NCI-H2107 (cell line): ENCODE measurements at places on chromosomes 2 and 18.

GRCh38 chr18:10417191-10417590, 37.2 kb upstream of the APCDD1 start:
- no peak for DNase-seq

DNA sequence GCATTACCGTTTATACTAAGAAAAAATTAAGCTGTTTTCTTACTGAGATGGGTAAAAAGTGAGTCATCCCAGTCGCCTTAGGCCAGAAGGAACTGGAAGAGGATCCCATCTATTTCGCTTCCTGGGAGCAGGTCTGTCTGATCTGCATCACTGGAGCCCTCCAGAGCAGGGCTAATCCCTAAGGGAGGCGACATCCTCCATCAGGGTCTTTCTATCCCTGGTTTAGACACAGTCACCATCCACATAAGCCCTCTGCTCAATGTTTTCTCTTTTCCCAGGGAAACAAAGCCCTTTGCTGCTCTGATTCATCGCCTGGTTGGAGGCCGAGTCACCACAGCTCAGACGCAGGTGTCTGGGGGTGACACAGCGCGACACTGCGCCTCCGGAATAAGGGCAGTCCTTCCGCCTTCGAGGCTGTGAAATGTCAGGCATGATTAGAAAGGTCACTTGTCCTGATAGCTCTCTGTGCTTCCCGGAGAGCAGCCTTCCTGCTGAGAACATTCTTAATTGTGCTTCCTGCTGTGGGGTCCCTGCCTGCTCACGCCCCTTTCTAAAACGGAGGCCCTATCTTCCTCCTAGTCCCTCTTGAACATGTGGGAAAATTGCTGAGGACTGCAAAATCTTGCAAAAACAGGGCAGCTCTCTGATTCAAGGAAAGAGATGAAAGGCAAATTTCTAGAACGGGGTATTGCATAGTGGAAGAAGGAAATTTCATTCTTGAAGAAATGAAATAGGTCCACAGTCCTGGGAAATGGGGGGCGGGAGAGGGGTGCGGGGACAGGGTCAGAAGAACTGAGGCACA, 56.3 kb downstream of the MARCHF4 start:
- no peak for DNase-seq

DNA sequence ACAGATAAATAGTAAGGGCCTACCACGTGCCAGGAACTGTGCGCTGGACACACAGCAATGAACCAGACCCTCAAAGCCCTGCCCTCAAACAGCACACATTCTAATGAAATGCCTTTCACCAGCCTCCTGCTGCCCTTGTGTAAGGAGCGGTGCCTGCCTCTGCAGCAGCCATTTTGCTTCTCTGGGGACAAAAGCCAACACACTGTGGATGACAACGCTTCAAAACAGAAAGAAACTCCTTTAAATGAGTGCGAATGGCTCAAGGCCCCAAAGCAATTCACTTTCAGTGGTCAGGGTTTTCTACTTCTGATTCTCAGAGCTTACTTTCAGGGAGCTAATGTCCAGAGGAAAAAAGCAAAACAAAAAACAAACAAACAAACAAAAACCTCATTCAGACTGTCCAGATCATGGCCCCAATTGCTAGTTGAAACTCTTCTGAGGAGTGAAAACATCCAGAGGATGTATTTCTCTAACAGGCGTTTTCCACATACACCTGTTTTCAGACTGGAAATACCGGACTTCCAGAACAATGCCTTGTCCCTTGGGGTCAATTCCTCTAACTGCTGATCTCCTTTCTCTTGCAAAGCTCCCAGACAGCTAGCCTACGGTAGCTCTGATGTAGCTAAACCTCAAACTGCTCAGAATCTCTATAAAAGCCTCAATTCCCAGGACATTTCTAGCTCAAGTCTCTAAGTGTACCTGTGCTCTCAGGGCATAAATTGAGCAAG, 323.3 kb upstream of the ZNF521 start:
- DNase-seq: no peak

DNA sequence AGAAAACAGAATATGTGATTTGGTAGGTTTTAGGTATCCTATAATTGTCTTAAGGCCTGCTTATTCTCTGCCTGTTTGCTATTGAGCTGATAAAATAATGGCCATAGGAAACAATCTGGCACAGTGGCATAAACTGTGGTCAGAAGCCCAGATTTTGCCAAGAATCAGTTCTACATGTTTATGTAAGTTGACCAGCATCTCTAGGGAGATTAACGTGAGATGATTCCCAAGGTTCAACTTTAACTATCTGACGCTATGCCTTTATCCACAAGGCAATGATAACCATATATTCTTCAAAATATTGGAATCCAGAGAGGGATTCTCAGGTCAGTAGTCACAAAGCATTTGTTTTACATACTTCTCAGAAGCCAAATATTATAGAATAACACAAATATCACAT, 25.6 kb downstream of the AP1S3 start:
- DNase-seq: no peak

DNA sequence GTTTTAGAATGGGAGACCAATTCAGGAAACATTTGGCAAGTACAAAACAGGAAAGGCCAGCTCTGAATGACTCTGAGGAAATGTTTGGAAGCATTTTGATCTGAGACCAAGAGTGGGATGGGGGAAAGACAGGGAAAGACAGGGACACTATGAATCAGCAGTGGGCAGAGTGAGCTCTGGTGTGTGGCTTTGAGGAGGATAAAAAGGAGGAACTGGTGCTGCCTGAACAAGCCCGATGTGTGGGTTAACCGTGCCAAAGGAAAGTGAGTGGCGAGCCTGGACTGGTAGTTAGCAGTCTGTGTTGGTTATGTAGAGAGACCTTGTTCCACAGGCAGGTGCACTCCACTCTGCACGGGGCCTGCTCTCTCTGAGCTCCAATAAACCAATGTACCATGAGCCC, 5.3 kb downstream of the MFSD6 start:
- DNase-seq: no peak

DNA sequence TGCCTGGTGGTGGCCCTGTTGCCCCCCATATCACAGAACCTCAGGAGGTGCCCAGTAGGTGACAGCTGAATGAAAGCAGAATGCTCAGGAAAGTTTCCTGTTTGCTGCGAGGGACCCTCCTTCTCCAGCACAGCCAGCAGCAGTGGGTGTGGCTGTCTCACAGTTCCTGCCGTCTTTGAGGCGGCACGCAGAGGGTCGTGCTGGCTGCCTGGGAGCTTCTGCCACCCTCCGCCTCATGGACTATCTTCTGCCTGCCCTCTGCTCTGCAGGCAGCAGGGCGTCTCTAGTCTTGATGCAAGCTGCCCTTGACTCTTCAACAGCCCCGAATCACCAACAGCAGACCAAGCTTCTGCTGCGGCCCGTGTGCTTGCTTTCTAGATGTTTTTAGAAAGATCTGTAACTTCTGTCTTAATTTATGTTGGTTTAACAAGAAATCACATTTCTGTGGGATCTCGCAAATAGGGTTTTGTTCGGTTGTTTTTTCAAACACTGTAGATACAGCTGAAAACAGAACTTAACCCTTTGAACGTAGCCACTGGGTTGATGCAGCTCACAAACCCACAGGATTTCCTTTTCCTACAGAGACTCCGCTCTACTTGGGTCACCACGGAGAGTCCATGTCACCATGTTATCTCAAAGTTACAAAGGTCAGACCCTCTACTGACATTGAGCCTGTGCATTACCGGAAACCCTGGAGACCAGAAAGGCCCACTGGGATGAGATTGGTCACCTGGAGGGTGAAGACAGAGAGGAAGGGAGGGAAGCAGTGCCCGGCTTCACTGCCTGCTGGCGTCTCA, 144.9 kb downstream of the ACOXL start:
- no peak for DNase-seq

DNA sequence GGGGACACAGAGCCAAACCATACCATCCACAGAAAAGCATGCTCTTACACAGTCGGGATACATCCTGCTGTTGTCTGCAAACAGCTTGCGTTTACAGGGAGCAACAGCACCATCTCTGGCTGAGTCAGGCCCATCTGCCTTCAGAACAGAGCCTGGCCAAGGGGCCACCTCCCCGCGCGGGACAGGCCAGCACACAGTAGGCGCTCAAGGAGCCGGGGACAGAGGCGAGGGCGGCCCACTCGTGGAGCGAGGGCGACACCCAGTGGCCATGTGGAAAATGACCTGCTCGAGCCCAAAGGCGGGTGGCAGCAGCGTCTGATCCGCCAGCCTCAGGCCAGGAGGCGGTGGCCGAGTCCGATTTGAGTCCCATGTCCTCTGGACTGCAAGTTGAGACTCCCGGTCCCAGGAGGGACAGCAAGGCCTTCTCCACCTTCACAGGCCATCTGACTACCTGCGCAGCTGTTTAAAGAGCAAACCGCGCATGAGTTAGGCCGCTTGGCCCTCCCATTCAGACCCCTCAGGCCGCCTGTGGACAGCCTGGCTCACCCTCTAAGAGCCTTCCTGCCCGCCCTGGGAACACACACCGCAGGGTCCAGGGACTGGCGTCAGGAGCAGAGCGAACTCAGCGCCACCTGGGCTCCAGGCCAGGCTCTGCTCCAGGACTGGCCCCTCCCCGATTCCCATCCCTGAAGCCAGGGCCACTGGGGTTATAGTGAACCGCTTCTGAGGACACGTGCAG, 38.3 kb downstream of the TTC32 start:
- peak; percentile 47 for DNase-seq

DNA sequence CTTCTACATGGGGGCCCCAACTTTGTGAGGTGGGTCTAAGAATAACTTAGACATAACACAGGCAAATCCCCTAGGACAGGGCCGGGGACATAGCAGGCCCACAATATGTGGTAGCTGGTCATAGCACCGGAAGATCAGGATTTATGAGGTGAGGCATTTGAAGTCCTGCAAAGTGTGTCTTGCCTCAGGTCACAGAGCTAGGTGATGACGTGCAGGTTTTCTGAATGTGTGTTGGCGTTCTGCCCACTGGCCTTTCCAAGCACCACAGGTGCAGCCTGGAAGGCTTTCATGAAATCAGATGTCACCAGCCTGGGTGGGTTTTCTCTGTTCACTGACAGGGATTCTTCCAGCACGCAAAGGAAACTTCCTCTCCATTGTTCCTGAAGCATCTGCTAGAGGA, 119.1 kb downstream of the LRATD1 start:
- DNase-seq: peak; percentile 14

DNA sequence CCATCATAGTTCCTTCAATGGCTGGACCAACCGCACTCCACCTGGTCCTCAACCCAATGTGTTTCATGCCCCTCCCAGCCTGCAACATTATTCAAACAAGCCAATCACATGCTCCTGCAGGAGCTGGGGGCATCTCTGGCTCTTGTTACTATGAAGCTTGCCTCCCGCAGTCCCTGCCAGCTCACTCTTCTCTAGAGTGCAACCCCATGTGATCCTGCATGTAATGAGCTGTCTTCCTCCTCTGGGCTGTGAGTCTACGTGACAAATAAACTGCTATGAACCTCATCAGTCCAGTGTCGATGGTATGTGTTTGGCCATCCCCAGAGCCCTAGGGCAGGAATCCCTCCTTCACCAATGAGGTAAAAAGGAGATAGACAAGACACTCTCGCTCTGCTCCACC, 15.8 kb upstream of the BOD1L2 start:
- no peak for DNase-seq

GRCh38 chr2:28951910-28952835, 28.9 kb upstream of the TOGARAM2 start:
- no peak for DNase-seq

DNA sequence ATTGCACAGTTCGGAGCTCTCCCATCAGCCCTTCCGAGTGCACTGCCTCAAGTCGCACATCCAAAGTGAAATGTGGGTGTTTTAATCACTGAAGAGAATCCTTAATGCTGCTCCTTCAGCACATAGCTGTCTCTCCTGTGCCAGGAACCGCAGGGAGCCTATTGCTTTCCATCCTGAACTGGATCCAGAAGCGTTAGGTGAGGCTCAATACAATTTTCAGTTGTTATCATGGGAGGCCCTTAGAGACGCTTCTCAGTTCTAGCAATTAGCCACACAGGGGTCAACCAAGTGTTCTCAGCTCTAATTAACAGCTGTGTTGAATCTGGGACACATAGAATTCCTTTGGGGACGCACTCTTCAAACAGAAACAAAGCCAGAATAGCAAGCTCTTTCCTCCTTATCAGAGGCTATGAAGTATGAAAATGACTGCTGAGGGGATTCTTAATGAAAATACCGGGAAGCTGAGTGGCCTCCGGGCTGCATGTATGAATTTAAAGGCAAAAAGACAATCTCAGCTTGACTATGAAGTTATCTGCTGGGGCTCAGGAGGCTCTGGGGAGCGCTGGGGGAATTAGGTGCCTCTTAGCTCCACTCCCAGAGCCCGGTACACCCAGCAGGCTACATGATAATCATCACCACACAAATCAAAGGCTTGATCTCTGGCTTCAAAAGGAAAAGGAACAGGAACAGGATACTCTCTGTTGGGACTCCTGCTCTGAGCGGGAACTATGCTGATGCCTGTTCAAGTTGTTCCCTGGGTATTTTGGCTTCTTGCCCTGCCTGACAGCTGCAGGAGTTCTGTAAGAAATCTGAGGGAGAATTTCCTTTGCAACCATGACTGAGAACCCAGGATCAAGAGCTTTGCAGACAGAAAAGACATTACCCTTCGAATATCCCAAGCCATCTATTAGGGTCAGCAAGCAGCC, 55.4 kb upstream of the NCOA1 start:
- peak; percentile 31 for DNase-seq

GRCh38 chr18:10463096-10463495, 8.7 kb downstream of the APCDD1 start:
- DNase-seq: no peak

DNA sequence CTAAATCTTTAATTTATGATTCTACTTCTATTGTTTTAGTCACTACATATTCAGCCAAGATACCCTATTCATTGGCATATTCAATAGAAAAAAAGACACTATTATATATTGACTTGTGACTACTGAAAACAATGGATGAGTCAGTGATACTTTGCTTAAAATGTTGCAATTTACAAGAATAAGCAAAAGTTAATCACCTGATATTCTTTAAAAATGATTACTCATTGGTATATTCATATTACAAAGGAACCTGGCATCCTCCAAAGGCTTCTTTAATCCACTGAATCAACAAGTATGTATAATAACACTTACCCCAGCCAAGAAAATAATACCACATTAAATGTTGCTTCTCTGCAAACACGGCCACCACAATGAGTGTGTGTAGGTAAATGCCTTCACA, 87.8 kb downstream of the CALCRL start:
- no peak for DNase-seq

DNA sequence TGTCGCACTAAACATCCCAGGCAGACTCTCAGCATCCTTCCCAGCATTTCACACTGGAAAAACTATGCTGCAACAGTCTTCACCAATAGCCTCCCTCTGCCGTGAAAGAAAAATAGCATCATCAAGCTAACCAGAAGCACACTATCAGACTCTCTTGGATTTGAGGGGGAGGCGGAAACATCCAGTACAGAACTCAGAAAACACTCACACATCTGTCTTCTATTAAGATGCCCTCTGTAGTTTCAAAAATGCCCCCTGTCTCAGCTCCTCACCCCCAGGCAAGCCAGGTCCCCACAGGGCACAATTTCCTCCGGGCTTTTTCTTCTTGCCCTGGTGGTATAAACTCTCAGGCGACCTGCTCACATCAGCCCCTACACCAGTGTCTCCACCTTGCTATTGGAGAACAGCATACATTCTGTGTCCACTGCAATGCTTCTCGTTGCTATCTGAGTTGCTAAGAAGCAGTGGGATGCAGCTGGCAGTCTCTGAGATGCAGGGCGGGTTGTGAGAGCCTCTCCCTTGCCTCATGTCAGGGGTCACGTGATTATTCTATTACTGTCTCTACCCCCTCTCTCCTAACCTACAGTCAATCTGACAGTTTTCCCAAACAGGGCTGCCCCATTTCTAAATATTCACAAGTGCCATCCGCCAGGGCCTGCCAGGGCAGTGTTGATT, 189.9 kb downstream of the INO80D start:
- DNase-seq: no peak
